ENCODE measurements at places on chromosomes 2 and 18. TPM values are rescaled to one million over a fixed set of nuclear protein-coding genes. Genes with fewer than 3 reads are reported as not detected.

Gene ANKRD53
- total RNA-seq: 0.21 TPM

Gene INHA
- total RNA-seq: not detected

Gene ZAP70
- 204 TPM for total RNA-seq

Gene GATA6
- not detected for total RNA-seq

Gene PXDN
- total RNA-seq: 1.8 TPM
